Kidney glomerular epithelial cell (primary cell): ENCODE measurements at places on chromosomes 5 and 9.

DNA sequence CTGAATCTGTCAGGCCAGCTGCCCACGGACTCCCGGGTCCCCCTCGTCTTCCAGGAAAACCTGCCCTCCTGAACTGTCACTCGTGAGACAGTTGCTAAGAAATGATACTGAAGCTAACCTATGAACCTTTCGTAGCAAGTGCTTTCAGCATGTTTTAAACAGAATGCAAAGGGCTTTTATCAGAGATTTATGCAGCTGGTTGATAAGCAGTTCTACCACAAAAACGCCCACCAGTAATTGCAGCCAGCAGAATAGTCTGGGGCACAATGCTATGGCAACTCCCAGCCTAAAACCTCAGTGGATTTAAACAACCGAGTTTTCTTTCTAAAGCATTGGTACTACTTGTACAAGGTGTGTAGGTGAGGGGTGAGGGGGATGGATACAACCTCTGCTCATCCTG is 97.5 kb downstream of the IRX2 start:
- no peak for DNase-seq

DNA sequence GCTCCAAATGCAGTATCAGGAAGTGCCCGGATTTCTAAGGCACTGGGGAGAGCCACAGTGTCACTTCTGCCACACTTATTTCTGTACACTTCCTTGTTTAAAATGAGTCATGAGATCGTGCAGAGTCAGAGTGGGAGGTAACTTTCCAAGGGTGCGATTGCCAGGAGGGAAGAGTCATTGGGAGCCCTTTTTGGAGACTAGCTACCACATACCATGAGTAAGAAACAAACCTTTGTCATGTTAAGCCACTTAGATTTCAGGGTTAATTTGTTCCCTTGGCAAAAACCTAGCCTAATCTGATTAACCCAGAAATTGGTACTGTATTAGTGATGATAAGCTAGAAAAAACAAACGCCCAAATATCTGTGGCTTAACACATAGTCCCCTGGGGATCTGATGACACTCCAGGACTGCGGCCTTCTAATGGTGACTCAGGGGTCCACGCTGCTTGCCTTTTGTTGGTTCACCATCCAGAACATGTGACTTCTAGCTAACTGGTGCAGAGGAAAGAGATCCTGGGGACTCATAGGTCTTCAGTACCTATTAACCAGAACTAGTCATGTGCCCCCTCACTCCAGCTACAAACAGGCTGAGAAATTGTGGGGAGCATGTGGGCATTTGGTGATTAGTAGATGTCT is 48.6 kb upstream of the TLE1 start:
- DNase-seq, result peak; percentile 93

- DNase-seq, result no peak
Observed at GRCh38 chr9:110776221-110776620, 107.6 kb downstream of the MUSK start.

DNA sequence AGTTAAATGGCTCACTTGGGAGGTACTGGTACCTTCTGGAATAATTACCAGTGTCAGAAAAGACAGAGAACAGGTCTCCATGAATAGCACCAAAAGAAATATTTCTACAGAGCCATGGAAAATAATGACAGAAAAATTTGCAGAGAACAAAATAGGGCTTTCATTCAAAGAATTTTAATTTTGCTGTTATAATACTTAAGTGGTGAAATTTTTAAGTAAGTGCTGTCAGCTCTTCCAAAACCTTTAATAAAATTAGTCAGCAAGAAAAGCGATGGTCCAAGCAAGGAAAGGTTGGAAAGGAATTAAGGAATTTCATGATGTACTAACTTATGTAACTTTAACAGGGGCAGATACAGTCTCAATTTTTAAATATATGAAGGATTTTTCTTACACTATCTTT is 359.2 kb downstream of the NR2F1-AS1 start:
- DNase-seq, result no peak

DNA sequence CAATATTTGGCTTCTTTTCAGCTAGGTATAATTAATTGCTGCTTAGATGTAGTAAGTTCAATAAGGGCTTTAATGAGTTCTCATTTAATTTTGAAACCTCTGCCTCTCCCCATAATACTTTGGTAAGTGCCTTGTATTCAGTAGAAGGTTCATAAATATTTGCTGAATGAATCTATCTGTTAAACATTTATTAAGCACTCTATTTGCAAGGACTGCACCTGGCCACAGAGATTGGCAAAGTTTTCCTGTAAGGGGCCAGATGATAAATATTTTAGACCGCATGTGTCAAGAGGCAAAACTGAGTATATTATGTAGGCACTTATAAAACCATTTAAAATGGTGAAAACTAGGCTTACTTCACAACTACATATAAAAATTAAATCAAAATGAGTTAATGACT is 19.0 kb upstream of the GNA14 start:
- no peak for DNase-seq

GRCh38 chr9:120536949-120537640 is 42.9 kb downstream of the CDK5RAP2 start:
- DNase-seq, result no peak

DNA sequence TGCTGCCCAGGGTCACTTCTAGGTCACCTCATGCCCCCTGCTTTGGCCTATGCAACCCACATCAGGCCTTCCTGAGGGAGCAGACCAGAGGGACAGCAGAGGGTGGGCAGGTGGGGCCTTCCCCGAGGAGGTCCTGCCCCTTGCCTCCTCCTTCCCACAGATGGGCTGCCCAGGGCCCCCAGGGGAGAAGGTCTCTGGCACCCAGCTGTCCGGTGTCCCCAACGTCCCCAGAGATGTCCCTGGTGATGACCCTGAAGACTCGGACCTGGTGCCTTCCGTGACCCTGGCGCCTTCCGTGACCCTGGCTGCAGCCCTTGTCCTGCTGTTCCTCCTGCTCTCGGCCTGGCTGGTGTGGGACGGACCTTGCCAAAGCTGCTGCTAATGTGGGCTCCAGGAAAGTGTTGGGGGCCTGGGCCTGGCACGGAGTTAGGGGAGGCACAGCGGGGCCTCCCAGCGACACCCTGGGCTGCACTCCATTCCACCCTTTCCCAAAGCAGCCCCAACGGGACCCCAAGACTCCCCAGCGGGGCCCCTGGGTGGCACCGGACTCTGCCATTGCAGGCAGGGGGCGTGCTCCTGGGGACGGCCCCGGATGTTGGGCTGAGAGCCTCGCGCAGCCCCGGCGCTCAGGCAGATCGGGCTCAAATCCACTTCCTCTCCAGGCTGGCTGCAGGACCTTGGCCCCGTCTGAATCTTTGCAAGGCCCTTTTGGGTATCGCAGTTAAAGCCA is 6.8 kb upstream of the SLC2A6 start:
- no peak for DNase-seq

GRCh38 chr9:97475059-97475458 is 26.4 kb upstream of the TMOD1 start:
- DNase-seq, result peak; percentile 22

DNA sequence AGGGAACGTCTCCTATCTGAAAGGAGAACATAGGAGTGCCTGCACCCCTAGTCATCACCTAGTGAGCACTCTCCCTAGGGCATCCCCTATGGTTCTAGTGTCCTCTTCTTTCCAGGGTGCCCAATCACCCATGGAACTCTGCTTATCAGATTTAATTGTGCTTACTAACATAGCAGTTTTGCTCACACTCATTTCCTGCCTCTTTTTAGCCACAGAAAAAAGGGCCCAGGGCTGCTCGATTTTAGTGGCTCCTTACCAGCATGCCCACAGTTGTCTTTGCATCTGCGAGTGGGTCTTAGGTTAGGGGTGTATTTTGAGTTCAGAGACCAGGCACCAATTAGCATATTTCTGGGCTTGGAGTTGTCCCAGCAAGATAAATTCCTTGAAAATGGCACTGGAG is 1110.2 kb downstream of the TAF11L14 start:
- no peak for DNase-seq

- no peak for DNase-seq
Observed at GRCh38 chr5:149422366-149423048, 43.4 kb upstream of the IL17B start.

GRCh38 chr9:103997856-103998370 is 96.2 kb upstream of the SMC2 start:
- DNase-seq, result no peak

DNA sequence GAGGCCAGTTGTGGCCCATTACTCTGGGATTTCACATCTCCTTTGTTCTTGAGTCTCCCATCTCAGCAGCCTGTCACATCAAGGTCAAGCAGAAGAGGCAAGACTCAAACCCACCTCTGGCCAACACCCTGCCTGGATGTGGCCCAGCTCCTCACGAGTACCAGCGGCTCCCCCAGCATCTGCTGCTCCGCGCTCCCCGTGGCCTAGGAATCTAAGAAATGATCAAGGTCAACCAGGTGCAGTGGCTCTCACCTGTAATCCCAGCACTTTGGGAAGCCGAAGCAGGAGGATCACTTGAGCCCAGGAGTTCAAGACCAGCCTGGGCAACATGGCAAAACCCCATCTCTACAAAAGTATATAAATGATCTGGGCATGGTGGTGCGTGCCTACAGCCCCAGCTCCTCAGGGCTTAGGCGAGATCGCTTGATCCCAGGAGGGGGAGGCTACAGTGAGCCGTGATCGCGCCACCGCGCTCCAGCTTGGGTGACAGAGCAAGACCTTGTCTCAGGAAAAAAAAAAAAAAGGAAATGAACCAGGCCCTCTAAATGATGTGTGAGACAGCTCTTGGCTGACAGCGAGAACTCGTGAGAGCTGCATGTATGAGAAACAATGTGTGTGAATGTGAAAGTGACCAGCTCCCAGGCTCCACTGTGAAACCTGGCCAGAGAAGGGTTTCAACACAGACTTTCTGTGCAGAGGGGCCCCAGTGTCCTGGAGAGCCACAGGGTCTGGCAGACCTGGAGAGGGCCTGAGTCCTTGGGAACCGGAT is 61.6 kb upstream of the ANGPTL2 start:
- no peak for DNase-seq

DNA sequence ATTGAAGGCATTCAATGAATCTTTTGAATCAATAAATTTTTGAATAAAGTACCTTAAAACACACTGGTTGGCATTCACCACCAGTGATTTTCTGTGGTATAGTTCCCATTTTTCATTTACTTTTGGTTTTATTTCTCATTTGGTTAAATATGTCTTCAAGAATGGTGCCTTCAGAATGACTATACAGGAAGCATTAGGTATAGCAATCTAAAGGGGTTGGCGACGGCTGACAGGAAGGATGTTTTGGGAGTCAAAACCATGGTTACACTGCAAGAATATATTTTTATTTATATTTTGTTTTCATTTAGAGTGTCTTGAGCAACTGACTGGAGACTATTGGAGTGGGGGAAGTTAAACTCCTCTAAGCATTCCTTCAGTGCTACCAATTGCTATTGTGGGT is 235.7 kb downstream of the HTR1A start:
- no peak for DNase-seq

DNA sequence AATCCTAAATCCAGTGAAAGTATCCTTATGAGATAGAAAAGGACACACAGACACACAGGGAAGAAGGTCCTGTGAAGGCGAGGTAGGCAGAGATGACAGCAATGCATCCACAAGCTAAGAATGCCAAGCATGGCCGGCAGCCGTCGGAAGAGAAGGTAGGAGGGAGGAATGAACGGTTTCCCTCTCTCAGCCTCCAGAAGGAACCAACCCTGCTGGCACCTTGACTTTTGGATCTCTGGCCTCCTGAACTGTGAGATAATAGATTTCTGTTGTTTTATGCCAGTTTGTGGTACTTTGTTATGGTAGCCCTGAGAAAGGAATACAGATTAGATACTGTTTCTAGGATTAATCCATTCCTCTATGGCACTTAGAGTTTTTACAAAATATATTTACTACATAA is 76.1 kb upstream of the PANK3 start:
- no peak for DNase-seq

DNA sequence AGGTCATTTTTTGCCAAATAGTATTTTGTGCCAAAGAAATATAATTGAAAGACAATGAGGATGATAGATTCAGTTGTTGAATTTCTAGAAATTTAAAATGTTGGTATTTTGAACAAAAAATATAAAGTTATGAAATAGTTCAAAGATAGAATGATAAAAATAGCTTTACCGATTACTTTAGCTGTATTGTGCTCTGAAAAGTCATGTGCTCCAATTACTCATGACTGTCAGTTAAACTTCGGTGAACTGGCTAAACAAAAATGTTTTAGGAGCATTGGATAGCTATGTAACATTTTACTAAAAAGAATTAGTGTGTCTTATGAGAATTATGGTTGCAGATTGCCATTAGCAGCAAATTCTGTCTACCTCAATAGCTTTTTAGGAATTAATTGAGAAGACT is 177.3 kb upstream of the VCAN start:
- no peak for DNase-seq

DNA sequence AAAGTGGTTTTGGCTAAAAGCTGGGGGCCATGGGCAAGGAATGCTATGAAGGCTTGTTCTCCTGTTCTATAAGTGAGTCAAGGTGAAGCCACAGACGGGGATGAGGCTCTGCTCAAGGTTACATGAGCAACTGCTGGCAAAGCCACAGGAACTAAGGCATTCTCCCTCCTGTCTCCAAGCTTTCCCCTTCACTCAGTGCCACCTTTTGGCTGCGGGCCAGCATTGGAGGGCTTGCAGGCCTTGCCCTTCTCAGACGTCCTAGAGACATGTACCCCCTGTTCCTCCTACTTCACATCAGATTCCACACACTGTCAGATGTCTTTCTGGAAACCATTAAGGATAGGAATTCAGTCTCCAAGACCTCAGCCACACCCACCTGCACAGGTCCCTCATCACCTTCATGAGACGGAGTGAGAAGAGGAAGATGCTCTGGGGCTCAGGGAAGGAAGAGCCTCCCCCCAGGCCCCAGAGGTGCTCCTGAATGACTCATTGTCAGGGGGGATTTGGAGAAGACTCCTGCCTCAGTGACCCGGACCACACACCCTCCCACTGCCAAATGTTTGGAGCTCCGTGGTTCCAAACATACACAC is 20.5 kb upstream of the MEIKIN start:
- DNase-seq, result no peak

- DNase-seq, result peak; percentile 54
Observed at GRCh38 chr5:64333886-64334285, 168.2 kb downstream of the RNF180 start.

DNA sequence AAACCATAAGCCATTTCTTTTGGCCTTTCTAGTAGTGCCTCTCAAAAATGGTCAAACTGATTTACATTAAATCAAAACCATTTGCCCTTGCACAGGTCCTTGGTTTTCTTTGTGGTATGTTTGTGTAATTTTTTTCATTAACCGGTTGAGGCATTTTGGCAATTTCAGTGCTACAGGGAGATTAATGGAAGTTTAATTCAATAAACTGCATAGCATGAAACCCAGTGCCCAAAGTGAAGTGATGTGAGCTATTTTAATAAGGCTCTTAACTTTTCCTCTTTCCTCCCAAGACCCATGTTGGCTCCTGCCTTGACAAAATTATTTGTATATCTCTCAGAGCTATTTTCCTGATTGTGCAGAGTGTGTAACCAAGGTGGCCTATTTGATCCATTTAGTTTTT is 326.2 kb upstream of the SEMA6A start:
- no peak for DNase-seq

GRCh38 chr5:55324815-55325418 is 17.1 kb downstream of the MTREX start:
- peak; percentile 43 for DNase-seq

- no peak for DNase-seq
Observed at GRCh38 chr5:139147483-139148087, 50.6 kb downstream of the SIL1 start.

GRCh38 chr5:94362857-94363256 is 255.5 kb downstream of the KIAA0825 start:
- no peak for DNase-seq

- DNase-seq, result no peak
Observed at GRCh38 chr9:133472753-133473378, 6.0 kb downstream of the SLC2A6 start.
